Activated CD4-positive, alpha-beta T cell treated with anti-CD3 and anti-CD28 coated beads, Interleukin-10, Interleukin-2, amounts not matched to agents 100 ng/mL and 50 ng/mL, durations not matched to agents 16 hours and 8 hours (primary cell): ENCODE measurements at places on chromosomes 4 and X.

DNA sequence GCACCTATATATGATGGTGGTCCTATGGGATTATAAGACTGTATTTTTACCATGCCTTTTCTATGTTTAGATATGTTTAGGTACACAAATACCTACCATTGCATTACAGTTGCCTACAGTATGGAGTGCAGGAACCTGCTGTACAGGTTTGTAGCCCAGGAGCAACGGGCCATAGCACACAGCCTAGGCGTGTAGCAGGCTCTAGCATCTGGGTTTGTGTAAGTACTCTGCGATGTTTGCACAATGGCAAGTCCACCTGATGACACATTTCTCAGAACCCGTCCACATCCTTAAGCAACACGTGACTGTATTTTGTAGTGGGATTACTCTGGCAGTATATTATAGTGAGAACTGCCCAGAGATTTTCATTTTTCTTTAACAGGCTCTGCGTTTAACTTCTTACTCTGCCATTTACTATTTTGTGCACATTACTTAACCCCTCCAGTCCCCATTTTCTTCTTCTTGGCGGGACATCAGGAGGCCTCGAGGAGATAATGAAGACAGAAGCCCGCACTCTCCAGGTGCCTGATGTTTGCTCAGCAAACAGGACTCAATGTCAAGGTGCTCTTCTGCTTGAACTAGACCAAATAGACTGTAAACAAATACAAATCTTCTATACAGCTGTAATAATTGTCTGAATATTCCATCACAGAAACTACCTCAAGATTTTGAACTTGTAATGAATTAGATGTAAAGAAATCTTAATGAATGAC lies 102.0 kb upstream of the PDLIM3 start:
- no peak for DNase-seq

- DNase-seq = no peak
These were observed 39.7 kb downstream of the TRIM61 start for GRCh38 chr4:164937576-164938270.

GRCh38 chr4:108372681-108373080 lies 203.9 kb upstream of the LEF1 start:
- no peak for DNase-seq

DNA sequence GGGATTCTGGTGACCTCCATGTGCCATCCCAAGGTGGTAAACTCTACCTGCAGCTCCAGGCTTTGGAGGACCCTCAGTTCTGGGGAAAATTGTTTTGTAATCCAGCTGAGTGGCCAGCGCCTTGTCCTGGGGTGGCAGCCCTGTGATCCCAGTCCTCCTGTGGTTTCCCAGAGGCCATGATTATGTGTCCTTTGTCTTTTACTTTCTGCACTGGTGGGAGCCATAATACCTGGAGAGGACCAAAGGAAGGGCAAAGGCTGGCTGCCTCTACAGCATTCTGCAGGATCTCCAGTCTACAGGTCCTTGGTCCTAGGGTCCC lies 64.0 kb downstream of the NBDY start:
- no peak for DNase-seq

- DNase-seq = no peak
These were observed 93.6 kb upstream of the RASGEF1B start for GRCh38 chr4:81565142-81565870.

DNA sequence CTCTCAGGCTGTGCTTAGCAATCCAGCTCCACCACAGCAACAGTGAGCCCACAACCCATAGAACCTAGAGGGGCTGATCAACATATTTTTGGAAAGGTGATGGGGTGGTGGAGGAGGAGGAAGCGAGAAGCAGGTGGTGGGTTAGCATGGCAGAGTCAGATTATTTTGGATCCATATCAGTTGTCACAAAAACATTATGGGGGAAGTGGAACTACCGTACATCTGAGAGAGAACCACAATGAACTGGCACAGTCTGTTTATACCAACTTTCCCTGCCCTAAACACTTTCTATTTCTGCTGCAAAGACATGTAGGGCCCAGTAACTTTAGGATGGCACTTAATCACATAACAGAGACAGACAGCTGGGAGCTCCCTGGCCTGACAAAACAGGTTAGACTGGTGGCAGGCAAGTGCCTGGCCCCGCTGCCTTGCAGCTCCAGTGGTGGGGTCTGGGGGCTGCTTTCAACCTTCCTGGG lies 4.3 kb downstream of the SLC9A7 start:
- DNase-seq = no peak

DNA sequence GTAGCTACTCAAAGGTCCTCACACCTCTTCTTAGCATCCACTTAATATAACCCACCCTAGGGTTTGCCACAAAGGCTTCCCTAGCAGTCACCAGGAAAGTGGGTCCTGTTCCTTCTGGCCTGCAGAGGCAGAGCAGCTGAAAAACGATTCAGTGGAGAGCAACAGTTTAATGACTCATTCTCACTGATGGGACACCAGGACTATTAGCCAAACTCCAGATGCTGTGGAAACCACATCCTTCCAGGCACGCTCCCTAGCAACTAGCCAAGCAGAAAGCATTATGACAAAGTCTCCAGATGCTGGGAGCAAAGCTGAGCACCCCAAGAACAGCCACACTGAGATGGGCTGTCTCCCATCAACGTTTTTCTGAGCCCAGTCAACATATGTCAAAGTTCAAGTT lies 30.3 kb upstream of the UTP14A start:
- no peak for DNase-seq

- DNase-seq = no peak
These were observed 3.3 kb upstream of the BBS7 start for GRCh38 chr4:121873604-121874003.

DNA sequence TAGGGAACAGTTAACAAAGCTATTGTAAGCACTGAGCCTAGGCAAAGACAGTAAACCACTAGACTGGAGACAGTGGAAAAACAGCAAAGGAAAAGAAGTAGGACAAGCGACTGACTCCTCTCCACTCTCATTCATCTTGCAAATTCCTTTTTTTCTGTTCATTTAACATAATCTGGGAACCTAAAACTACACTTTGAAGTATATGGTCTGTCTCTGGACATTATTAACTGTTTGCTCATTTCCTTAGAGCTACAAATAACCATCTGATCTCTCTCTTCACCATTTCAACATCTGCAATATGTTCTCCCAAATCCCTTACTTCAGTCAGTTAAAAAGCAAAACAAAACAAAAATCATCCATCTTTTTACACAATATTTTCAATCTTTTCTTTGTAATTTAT lies 642 bp downstream of the HMGN5 start:
- DNase-seq = no peak

- DNase-seq = no peak
These were observed 34.6 kb upstream of the TBC1D9 start for GRCh38 chr4:140790765-140791164.

GRCh38 chrX:107559506-107559905 lies 68.8 kb upstream of the PRPS1 start:
- no peak for DNase-seq

- DNase-seq = no peak
These were observed 130.9 kb upstream of the FAM9B start for GRCh38 chrX:9164533-9165426.

- DNase-seq = peak; percentile 92
These were observed 50.1 kb downstream of the FBXW7 start for GRCh38 chr4:152485726-152486276.

DNA sequence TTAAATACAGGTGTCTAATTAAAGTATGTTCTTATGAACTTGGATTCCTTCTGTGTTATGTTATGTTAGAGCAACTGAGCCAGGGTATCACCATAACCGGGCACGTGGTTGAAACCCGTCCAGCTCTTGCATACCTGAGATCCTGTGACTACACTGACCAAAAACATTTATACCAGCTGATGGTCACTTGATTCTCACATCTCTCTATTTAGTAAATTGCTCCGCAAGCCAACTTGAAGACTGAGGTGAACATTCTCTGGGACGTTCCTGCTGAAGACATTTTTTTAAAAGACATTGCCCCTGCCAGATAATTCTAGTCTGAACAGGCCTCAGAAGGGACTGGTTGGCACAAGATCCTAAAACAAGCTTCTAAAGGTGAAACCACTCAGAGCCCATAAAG lies 550.0 kb upstream of the DIPK2B start:
- DNase-seq = no peak

DNA sequence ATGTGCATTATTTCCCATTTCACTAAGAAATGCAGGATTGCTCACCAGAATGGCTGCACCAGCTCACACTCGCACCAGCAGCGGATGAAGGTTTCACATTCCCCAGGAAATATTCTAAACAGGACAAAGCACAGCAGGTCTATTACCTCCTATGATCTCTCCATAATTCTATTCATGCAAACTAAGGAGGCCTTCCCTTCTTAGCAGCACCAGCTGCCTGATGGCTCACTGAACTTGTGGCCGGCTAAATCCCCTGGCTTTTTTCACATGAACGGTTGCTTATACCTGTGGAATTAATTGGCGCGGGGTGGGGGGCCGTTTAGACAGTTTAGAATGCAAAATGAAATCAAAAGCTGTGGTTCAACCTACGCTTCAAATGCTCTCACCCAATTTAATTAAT lies 73.5 kb upstream of the SRD5A3 start:
- no peak for DNase-seq

DNA sequence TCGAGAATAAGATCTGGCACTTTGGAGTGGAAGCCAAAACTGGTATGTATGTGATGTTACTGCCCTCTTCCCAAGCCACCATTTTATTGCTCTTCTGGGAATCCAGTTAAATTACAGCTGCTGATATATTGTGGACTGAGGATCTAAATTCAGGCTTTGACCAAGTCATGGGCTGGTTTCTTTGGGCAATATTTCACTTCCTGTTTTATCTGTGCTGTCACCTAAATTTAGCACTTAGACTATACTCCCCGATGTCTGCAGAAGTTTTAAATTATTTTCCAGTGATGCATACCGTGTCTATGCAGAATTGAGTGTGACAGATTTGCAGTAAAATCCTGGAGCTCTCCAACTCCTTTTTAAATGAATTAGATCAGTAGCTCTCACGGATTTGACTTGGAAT lies 100.0 kb downstream of the TEX13A start:
- DNase-seq = no peak

- DNase-seq = no peak
These were observed 29.8 kb upstream of the MAGEA11 start for GRCh38 chrX:149682031-149682430.

GRCh38 chr4:27807207-27807606 lies 946.6 kb downstream of the STIM2 start:
- DNase-seq = no peak

- no peak for DNase-seq
These were observed 44.7 kb upstream of the FGF13 start for GRCh38 chrX:138756234-138756633.

DNA sequence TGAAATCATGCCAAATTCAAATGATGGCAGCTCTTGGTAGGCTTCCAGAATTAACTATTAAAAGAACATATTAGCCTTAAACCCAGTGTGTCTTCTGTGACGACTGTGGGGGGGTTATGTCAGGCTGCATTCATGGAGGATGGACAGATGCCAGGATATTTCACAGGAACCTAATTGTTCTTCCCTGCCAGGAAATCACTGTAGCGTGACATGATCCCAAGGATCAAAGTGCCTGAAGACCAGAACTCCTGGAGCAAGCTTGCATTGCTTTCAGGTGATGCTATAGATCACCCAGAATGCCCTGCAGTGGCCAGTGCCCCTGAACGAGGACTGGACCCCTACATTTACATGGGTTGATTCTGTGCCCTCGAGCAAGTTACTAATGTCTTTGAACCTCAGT lies 1093.0 kb upstream of the TENM3 start:
- no peak for DNase-seq

DNA sequence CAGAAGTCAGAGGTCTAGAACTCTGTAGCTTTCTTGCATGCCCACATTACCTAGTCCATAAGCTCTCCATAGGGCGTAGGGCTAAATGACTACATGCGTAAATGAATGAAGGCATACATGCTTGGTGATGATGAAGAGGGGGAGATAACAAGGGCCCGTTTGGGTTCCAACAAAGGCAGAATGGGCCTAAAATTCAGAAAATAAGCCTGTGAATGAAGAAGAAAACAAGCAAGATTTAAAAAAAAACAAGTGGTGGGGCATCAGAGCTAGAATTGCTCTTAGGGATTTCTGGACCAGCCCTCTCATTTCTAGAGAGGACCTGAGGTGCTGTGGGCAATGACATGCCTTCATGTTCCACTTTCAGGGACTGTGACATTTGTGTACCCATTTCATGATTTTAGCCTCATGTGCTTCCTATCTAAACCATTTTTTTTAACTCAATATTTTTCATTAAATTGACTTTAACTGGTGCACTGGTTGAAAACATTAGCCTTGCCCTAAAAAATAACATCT lies 12.1 kb downstream of the GPRIN3 start:
- peak; percentile 90 for DNase-seq

DNA sequence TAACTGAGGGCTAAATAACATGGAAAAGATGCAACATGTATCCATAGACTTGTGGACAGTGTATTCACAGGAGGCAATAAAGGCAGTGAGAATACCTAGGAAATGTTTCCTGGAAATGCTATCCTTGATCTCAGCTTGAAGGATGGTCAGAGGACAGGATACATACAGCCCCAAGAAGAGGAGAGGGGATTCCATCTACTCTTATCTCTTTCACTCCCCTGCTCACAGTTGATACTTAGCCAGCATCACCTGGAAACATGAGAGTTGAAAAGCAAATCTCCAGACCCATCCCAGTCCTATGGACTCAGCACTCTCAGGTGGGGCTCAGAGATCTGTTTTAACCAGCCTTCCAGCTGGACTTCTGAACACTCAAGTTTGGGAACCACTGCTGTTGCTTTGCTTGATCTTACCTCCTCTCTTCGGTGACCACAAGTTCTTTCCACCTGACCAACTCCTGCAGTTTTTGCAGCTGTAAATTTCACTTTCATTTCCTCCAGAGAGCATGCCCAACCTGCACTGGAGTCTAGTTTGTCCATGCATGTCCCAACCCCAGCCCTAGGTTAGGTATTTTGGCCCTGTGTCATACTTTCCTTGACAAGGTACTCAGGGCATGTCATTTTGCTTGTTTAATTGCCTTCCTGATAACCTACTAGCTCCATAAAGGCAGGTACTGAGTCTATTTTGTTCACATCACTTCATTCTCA lies 10.4 kb downstream of the RELL1 start:
- peak; percentile 52 for DNase-seq

DNA sequence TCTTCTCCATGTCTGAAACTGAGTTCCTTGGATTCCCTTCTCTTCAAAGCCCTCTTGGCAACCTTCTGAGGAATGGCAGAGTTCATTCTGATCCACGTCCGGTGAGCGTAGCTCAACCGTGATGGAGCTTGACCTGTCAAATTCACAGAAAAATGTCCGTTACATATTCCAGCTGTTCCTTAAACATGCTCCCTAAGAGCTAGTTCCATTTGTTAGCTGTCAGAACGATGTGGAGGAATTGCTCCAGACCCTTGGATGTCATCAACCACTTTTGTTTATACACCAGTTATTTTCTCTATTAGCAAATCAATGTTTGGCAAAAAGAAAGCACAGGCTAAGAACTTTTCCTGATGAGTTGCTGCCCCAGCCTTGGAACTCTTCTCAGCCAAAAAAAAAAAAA lies 50.1 kb downstream of the NHS start:
- no peak for DNase-seq

GRCh38 chr4:22744478-22745062 lies 51.8 kb downstream of the GBA3 start:
- no peak for DNase-seq

DNA sequence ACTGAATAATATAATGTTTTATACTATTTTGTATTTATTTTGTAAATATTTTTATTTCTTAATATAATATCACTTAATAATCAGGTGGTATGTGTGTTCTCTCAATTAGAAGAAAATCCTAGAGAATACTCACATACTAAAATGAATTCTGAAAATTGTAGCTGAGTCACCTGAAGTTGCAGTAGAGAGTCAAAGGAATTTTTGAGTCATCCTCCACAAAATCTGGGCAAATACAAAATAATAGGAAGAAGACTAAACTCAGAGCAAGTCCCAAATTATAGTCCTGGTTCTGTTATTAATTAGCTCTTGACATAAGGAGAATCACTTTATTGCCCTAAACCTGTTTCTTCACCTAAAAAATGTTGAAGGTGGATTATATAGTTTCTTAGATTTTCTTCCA lies 57.8 kb downstream of the SPATA4 start:
- no peak for DNase-seq
